Stimulated activated CD8-positive, alpha-beta memory T cell treated with anti-CD3 and anti-CD28 coated beads, Interleukin-4, amount 100 ng/mL, for 1 hour (primary cell): ENCODE measurements at places on chromosomes 13 and 19.

DNA sequence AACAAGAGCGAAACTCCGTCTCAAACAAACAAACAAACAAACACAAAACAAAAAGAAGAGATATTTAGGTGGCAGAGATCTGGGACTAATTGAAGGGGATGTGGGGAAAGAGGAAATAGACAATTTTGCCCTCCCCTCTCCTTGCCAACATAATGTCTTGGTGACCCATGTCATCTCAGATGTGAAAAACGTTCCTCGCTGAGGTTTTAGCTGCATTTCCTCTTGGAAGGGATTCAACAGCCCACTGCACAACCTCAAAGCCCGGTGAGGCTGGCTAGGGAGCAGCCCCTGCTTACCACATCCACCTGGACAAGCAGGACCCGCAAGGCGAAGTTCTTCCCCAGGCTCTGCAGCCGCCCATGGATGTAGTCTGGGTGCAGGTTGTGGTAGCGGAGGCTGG, 4.9 kb downstream of the ERCC1 start:
- DNase-seq, result no peak

DNA sequence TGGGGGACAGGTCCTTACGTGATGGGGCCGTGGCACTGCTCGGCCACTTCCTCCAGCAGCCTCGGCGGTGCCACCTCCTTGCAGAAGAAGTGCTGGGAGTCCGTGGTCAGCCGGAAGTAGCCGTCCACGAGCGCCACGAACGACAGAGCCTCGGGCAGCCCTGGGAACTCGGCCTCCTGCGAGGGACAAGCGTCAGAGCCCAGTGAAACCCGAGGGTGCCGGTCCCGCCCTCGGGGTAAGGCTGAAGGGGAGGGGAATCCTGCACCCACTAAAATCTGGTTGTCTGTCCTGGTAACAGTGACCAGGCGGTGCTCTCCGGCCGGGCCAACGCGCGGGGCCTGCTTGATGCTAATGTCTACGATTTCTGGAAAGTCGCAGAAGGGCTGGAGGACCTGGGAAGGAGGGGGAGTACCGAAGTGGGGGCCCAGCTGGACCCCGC, 6.4 kb downstream of the JAK3 start:
- DNase-seq, result no peak

GRCh38 chr19:4645718-4646117, 6.4 kb downstream of the TNFAIP8L1 start:
- no peak for DNase-seq

DNA sequence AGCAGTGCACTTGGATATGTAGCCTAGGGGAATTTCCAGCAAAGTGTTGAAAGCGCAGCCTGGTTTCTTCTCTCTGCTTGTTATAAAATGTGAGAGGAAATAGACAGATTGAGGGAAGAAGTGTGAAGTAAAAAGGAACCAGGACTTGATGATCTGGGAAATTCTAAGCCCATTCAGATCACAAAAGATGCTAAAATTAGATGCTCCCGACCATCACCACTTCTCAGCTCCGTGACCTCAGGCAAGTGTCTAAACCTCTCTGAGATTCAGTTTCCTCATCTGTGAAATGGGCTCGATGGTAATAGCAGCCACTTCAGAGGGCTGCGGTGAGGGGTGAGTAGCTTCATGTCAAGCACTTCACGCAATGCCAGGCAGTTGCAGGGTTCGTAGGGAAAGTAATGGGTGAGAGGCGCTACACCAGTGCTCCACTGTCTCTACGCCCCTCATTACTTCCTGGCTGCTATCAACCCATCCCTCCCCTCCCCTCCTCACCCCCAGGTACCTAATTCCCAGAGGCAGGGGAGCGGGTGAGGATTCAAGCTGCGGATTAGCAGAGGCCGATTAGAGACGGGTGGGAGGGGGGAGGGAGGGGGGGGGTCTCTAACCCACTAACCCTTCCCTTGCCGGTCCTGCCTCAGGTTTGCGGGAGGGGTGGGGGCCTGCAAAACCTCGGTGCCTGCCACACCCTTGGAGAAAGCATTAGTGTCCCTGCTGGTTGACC, 9.0 kb upstream of the NFIC start:
- no peak for DNase-seq

DNA sequence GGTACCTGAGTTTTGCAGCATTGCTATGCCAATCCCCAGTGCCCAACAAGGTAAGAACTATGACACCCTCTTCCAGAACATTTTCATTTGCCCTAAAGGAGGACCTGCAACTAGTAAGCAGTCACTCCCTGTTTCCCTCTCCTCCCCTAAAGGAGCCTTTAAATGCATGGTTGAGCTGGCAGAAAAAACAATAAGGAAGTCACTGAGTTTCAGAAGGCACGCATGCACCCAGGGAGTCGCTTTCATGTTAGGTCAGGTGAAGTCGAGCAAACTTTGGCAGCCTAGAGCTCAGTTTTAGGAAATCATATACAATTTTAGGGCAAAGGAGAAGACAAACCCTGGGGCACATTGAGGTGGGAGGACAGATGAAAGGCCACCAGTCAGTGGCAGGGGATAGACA, 11.8 kb downstream of the NLRP11 start:
- DNase-seq, result no peak

DNA sequence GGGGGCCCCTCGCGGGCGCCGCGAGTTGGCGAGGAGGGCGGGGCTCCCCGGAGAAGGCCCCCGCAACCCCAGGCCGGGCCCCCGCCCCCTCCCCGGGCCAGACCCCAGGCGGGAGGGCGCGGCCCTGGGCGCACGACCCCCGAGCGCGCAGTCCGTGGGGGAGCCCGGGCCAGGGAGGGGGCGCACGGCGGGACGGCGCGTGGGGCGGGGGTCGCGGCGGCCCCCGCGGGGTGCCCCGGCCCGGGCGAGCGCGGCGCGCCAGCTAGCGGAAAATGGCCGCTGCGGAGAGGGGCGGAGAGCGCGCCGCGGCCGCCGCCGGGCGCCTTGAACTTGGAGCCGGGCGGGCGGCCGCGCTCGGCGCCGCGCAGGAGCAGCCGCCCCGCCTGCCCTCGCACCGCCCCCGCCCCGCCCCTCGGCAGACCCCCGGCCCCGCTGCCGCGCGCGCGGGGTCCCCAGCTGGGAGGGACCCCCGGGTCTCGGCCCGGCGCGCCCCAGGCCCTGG, 6.4 kb upstream of the NFIC start:
- DNase-seq, result no peak

DNA sequence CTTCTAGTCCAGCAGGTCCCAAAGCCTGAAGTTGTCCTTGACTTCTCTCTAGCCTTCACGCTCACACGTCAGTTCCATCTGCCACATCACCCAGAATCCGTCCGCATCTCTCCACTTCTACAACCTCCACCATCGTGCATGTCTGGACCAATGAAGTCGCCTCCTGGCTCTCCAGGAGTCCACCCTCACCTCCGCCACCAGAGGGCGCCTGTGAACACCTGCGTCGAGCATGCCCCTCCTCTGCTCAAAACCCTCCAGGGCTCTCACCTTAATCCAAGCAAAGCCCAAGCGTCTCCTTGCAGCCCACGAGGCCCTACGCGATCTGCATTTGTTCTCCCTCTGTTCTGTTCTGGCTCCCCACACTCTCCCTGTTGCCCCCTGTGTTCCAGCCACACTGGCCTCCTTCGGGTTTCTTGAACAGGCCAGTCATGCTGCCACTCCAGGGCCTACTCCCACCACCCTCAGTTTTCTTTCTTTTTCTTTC, 3.7 kb downstream of the USHBP1 start:
- peak; percentile 80 for DNase-seq

- DNase-seq, result no peak
Observed at GRCh38 chr19:51207747-51208146, 17.1 kb upstream of the CD33 start.
